Breast epithelium (tissue), 4 donors: ENCODE measurements at places on chromosomes 11 and 22.

DNA sequence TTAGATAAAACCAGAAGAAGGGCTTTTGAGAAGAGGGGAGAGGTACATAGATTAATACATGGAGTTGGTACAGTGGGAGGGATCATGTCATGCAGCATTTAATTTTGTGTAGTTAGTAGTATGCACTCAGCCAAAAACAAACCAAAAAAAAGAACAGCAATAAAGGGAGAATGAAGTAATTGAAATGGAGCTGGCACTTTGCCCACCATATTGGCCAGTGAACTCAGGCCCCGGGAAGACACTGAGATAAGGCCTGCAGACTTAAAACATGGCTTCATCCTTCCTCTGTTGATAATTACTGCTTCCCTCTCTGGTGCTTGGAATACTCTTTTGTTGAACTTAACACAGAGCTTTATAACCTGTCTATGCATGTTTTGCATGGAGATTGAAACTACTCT, 3.1 kb downstream of the PANX1 start:
- DNase-seq = no peak

DNA sequence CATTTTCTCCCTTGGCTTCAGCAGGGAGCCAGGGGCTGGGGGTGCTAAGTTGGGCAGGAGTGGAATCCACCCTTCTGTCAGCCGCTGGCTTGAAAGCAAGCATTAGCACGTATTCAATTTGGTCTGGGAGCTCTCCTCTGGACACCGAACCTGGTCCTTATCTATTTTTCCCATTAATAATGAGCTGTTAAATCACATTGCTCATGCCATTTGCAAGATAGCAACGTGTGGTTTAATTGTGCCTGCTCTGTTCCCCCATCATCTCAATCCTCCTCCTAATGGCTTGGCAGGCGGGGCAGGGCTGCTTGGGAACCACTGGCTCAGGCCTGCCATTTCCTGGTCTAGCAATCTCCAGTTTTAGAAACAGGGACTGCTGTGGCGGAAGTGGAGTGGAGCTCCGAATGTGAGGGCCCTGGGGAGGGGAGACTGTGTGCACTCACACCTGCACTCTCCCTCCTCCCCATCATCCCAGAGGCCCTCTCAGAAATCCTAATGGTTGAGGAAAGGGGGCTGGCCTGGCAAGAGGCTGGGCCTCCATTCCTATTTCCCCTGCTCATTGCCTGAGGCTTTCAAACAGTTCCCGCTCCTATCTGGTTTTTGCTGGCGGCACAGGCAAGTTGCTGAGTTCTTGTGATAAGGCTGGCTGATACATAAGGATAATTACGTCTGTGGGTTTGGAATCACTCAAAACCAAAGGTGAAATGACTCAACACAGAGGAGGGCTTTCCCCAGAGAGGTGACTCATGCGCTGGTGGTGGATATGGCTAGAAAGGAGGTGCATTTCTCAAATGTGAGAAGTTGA, 201.2 kb upstream of the E2F8 start:
- no peak for DNase-seq

GRCh38 chr22:25407859-25408229, 156.6 kb upstream of the GRK3 start:
- DNase-seq = no peak

DNA sequence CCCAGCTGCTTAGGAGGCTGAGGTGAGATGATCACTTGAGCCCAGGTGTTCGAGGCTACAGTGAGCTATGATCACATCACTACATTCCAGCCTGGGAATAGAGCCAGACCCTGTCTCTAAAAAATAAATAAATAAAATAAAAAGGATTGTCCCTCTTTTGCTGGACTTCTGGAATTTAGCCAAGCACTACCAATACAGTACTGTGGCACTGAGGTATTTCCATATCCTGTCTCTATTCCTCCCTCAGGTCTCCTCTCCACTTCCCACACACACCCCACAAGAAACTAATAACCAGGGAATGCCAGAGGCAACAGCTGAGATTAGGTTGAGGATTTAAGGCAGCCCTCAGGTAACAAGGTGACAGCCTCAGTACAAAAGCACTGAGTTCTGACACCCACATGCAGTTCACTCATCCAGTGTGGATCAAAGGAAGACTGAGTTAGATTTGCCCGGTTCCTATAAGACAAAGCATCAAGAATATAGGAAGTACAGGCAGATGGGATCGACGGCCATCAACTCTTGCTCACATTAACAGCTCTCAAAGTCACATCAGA, 4.5 kb upstream of the PPP2R1B start:
- no peak for DNase-seq

- no peak for DNase-seq
Measured at GRCh38 chr11:15714641-15715399, 600.1 kb downstream of the INSC start.

DNA sequence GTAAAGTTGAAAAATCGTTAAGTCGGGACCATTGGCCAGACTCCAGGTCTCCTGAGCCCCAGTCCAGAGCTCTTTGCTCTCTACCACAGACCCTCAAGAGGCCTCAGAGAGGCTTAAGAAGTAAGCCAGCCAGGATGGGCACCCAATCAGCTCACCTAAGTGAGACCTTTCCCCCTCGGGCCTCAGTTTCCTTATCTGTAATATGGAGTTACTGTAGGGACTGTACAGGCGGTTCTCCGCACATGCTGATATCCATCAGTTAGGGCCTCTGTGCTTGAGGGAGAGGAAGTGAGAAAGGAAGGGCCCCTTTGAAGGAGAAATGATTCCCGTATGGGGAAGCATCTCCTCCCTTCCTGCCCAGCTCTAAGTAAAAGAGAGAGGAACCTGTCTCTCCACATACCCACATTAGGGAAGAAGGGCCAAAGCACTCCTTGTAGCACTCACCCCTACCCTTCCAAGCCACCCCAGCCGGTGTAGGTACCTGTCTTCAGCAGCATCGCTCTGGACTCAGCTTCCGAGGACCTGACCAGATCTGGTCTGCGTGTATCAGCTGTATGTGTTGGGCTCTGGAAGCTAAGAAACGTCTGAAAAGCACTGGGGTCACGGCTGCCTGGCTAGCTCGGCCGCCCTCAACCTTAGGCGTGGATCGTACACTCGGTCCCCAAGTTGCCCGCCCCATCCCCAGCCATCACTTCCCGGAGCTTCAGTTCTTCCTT, 653 bp downstream of the NAGA start:
- no peak for DNase-seq

- no peak for DNase-seq
Measured at GRCh38 chr22:46551996-46552395, 14.6 kb upstream of the CELSR1 start.

DNA sequence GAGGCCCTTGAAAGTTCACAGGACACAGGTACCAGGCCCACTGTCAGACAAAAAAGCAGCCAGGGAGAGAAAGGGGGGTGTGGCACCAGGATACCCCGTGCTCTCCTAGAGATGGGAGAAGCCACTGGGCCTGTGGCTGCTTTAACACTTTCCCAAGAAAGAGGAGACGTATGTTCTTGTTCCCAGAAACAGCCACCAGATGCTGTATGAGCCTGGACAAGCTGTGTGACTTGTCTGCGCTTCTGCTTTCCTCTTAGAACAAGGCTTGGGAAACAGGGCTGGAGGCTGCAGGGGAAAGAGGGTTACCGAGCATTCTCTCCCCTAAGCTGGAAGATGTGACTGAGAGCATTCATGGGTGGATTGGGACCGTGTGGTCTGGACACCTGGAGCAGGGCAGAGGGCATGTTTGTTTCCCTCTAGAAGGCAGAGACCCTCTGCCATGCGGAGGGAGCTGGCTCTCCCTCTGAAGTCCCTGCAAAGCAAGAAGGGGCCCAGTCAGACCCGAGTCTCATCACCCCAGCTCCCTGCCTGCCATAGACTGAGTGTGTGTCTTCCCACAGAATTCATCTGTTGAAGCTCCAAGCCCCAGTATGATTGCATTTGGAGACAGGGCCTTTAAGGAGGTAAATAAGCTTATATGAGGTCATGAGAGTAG, 74.1 kb downstream of the TRIM29 start:
- DNase-seq = peak; percentile 12

- no peak for DNase-seq
Measured at GRCh38 chr22:22009661-22010060, 27.1 kb upstream of the TOP3B start.

GRCh38 chr11:88384004-88384668, 46.6 kb upstream of the CTSC start:
- DNase-seq = no peak

DNA sequence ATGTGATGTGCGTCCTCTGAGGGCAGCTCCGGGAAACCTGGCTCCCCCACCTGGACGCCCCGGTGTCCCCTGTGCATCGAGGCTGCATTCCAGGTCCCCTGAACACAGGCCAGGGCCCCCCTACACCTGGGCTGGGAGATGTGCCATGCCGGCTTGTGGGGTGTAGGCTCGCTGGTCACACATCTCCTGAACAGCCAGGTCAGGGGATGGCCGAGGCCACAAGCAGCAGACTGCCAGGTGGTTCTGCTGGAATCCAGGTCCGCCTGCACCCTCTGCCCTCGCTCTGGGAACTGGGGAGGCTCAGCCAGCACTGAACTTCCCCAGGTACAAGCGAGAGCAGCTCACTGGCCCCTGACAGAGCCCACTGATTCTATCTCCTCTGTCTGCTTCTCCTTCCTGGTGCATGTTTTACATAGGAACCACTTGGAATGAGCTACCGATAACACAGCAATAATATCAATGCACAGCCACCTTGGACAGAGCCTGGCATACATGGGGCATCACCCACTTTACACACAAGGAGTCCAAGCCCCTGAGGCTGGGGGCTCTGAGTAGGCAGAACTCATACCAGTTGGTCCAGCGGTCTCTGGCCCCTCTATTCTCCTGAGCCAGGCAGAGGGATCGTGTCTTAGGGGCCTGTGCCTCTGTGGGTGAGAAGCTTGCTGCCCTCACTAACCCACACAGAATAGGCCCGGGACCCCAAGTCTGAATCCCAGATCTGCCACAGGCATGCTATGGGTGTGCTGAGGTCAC, 46.8 kb downstream of the TBX1 start:
- DNase-seq = peak; percentile 44

DNA sequence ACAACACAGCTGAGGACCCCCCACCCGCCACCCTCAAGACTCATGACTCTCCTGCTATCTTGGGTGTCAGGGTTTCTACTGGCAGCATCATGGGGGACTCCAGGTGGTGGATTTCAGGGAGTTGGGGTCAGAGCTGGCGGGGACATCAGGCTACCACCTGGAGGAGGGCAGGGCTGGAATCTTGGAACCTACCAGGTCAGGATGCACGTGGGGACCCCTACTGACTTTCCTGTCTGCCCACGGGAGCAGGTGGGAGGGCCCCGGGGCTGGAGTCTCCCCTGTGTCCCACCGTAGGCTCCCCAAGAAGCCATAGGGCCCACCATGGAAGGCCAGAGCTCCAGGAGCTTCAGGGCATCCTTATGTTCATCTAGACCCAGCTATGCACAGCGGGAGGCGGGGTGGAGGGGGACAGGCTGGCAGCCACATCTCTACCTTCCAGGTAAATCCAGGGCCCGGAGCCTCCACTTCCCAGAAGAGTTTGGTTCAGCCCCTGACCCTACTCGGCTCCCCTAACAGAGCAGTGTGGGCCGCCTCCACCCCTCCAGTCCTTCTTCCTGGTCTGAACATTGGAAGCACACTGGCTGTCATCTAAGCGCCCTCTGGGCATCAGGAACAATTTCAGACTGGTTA, 10.0 kb downstream of the SLC37A2 start:
- DNase-seq = no peak

- DNase-seq = no peak
Measured at GRCh38 chr11:15034687-15035267, 38.6 kb upstream of the CALCB start.

DNA sequence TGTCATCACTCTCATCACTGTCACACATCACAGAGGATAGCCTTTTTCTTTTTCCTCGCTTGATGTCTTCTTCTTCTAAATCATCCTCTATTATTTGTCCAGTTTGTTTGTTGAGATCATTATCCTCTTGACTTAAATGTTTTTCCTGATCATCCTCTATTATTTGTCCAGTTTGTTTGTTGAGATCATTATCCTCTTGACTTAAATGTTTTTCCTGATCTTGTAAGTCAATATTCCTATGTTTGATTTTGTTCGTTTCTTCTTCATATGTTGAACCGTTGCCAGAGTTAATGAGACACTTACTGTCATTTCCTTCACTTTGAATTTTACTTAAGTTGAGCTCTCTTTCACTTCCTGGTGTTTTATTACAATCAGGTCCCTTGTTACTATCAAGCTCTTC, 5.6 kb downstream of the CCDC82 start:
- no peak for DNase-seq

DNA sequence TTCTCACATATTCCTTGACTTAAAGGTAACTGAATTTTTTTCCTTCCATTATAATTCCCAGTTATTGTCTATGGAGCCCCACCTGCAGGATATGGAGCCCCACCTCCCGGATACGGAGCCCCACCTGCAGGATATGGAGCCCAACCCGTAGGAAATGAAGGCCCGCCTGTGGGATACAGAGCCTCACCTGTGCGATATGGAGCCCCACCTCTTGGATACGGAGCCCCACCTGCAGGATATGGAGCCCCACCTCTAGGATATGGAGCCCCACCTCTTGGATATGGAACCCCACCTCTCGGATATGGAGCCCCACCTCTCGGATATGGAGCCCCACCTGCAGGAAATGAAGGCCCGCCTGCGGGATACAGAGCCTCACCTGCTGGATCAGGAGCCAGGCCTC, 28.1 kb downstream of the WBP2NL start:
- no peak for DNase-seq

- no peak for DNase-seq
Measured at GRCh38 chr22:44473166-44473565, 24.9 kb downstream of the RTL6 start.
